ENCODE measurements at places on chromosomes 5 and 9.

GRCh38 chr9:99189887-99190596 lies 31.7 kb downstream of the ALG2 start:
- no peaks in the 10 kb centered on the region for H3K36me3 ChIP-seq
- no peak overlapping the region for H3K27ac ChIP-seq
- H3K4me3 ChIP-seq: no peak overlapping the region
- H3K4me1 ChIP-seq: peaks cover 13% of the 10 kb centered on the region
- H3K27me3 ChIP-seq: peaks cover 8% of the 10 kb centered on the region

- no peak for DNase-seq
- no peaks in the 10 kb centered on the region for H3K4me1 ChIP-seq
- H3K27ac ChIP-seq: no peak overlapping the region
These were observed 142.3 kb downstream of the ROR2 start for GRCh38 chr9:91807643-91808246.

DNA sequence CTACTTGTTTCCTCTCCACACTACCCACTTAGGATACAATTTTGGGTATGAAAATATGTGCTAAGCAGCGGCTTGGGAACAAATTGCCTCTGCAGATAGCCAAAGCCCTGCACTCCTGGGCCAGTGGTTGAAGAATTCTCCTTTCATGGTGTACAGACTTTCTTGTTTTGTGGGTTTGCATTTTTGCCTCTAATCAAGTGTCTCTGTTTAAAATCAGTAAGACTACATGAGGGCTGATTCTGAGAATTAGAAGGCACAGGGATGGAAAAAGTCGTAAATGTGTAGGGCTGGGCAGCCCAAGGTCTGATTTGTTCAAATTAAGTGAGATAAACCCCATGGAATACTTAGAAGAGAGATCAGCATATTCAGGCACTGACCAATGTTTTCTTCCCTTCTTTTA lies 103.7 kb upstream of the CD180 start:
- H3K4me1 ChIP-seq: no peaks in the 10 kb centered on the region
- no peaks in the 10 kb centered on the region for H3K36me3 ChIP-seq
- no peak for DNase-seq
- H3K27ac ChIP-seq: no peak overlapping the region
- no peak overlapping the region for H3K4me3 ChIP-seq

GRCh38 chr9:121648799-121649198 lies 2.6 kb upstream of the DAB2IP start:
- H3K27ac ChIP-seq: no peak overlapping the region
- H3K4me1 ChIP-seq: peaks cover 16% of the 10 kb centered on the region
- no peaks in the 10 kb centered on the region for H3K36me3 ChIP-seq
- no peak overlapping the region for H3K4me3 ChIP-seq
- no peak for DNase-seq
- peaks cover 40% of the 10 kb centered on the region for H3K27me3 ChIP-seq

DNA sequence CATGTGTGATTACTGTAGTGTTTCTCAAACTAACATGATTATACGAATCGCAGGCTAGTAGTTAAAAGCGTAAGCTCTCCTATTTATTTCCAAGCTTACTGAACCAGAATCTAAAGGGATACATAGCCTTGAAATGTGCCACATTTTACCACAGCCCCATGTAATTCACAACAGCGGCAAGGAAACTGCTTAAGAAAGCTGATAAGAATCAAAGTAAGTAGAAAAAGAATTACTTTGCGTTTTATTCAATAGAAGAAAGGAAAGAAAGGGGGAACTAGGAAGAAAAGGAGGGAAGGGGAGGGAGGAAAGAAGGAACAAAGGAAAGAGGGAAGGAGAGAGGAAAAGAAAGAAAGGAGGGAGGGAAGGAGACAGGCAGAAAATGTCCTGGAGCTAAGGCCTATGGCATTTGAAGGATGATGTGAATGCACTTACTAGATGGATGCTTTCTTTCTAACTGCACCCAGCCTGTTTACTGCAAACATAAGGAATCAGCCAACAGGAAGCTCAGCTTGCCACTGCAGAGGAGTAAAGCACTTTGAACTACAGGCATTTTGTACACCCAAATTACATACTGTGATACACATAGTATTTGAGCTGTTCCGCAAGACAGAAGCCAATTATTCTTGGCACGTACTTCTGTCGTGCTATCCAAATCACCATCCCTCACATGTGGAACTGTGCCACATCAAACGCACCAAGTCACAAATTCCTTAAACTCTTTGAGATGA lies 521.7 kb downstream of the RAB3C start:
- no peak overlapping the region for H3K4me3 ChIP-seq
- H3K27ac ChIP-seq: no peak overlapping the region
- H3K27me3 ChIP-seq: no peaks in the 10 kb centered on the region
- H3K4me1 ChIP-seq: peaks cover 29% of the 10 kb centered on the region
